Activated T-helper 1 cell treated with anti-CD3 and anti-CD28 coated beads, Interleukin-2, amount 50 U/mL, for 16 hours (primary cell): ENCODE measurements at places on chromosomes 5 and 9.

DNA sequence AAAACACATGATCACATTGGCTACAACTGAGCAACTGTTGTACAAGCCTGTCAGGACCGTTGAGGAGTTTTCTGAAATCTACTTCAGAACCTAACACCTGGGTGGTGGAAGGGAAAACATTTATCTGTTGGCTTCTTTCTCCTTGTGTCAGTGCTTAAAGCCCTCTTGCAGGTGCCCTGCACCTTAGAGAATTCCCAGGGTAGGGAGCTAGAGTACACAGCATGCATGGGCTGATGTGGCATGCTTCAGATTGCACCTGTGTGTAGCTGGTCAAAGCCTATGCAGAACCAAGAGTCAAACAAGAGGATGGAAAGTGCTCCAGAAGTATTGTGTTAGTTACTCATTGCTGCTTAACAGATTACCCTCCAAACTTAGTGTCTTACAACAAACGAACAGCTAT lies 33.6 kb upstream of the ZBED3 start:
- DNase-seq = no peak

DNA sequence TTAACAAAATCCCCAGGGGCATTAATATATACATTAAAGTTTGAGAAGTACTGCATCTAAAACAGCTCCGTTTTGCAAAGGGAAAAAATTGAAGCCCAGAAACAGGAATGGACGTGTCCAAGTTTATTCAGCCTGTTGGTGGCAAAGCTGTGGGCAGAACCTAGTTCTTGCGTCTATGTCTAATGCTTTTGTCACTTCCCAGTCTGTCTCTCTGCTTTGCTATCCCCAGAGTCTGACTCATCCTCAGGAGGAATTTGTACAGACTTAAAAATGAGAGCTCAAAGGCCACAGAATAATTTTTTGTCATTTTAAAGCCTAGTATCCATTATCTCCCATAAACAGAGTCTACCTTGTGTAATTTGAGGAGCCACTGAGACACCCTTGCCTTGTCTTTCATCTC lies 330.9 kb upstream of the GRIA1 start:
- no peak for DNase-seq

- no peak for DNase-seq
Measured at GRCh38 chr9:111030492-111030891, 7.8 kb downstream of the LPAR1 start.

DNA sequence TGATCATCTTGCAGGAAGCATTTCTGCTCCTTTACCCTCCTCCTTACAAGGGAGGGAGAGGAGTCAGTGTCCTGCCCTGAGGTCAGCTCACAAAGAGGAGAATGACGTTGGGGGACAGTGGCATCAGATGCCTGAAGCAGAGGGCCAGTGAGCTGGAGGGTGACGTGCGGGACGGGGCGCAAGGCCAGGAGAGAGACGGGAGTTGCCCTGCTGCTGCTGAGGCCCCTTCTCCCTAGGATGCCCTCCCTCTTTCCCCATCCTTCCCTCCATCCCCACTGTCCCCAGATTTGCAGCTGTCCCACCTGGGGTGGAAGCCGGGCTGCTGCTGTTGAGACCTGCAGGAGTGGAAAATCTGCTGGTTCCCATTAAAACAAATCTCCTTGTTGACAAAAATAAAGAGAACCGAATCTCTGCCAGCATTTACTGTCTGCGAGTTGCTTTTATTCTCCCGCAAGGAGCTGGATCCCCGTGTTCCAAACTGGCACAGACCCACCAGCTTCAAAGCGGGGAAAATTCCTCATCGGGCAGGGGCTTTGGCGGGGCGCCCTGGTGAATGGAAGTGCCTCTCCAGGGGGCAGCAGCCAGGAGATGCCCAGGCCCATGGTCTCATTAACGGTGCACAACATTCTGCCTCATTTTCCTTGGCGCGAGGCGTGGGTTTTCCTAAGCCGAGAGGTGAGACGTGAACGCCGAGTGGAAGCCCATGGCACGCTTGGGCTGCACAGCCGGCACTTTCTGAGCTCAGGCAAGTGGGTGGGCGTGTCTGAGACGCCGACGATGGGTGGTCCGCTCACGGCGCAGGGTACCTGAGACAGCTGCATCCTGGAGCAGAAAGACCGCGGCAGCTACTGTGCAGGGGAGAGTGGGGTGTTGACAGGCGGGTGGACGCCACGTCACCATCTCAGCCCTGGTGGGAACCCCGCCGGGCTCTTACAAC lies 13.9 kb upstream of the COL5A1 start:
- DNase-seq = no peak

DNA sequence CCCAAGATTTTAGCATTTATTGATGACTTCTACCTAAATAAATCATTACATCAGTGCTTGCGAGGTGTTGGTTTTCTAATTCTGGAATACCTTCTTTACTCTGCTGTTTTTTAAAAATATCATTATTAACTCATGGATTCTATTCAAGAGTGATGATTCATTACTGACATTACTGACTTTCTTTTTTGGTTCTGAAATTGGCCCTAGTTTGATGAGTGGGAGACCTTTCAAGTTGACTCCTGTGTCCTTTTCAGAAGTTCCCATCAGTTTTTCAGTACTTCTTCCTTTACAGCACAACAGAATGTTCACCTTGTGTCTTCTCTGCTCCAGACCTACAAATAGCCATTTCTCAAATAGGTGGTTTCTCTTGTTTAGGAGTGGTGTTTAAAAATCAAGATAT lies 114.1 kb downstream of the PCSK5 start:
- DNase-seq = no peak

DNA sequence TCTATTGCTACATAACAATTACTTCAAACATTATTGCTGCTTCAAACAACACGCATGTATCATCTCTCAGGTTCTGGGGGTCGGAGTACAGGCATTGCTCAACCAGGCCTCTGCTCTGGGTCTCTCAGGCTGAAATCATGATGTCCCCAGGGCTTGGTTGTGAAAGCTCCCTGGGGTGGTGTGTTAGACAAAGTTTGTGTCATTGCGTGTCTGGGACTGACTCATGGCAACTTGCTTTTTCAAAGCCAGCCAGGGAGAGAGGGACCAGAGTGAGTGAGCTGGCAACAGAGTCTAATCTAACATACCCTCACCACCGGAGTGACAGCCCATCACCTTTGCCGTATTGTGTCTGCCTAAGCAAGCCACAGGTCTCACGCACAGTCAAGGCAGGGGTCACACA lies 259.2 kb upstream of the NFIL3 start:
- no peak for DNase-seq

DNA sequence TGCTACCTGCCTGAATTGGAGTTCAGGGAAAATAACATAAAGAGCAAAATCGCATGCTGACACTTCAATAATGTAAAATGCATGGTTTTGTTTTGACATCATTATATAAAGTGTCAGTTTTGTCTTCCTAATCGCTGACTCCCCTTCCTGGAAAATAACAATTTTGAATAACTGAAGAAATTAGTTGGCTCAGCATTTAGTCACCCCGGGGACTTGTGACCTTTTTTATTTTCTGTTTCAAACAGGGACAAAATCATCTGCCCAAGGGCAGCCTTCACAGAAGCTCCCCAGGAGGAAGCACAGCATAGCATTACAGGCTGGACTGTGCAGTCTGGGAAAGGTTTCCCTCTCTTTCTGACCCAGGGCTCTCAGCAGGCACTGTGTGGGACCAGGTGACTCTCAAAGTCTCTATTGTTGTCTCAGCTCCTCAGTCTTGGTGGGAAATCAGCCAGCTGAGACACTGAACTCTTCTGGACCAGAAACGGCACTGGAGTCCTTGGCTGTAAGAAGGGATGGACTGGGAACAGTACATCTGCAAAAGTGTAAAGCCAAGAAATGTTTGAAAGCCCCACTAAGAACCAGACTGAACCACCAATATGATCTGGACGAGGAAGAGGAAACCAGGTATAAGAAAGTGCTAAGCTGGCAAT lies 671.3 kb upstream of the KLF4 start:
- DNase-seq = no peak

DNA sequence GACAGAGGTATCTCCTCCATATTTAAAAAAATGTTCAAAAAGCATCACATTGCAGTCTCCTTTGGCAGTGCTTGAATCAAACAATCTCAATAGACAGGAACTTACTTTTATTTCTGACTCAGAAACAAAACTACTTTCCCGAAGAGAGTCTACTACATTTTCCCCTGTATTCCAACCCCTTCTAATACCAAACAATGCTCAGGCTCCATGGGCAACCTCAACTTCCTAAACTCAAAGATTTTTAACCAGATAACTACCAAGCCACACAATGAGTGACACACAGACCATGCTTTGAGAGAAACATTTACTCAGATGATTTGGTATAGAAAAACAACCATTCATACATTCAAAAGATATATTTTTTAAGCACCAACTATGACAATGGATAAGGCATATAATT lies 70.5 kb downstream of the APBA1 start:
- DNase-seq = no peak

GRCh38 chr5:141465351-141465750 lies 10.4 kb upstream of the PCDHGC3 start:
- DNase-seq = no peak

GRCh38 chr5:78547731-78548615 lies 100.6 kb downstream of the LHFPL2 start:
- no peak for DNase-seq

GRCh38 chr9:10026443-10026984 lies 586.3 kb downstream of the PTPRD start:
- DNase-seq = no peak

DNA sequence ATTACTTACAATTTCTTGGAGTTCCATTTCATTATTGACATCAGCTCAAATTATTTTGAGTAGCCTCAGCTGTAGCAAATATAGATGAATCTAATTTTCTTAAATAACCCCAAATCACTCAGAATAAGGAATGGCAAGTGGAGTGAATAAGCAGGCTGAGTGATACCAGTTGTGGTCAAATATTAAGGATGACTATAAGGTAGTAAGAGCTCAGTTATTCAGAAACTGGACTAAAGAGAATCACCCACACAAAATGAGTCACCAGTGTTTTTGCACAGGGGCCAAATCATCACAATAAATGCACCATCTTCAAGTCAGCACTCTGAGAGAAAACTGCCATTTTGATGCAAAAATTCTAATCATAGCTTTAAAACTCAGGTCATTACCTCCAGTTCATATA lies 128.9 kb upstream of the TARS1 start:
- no peak for DNase-seq

DNA sequence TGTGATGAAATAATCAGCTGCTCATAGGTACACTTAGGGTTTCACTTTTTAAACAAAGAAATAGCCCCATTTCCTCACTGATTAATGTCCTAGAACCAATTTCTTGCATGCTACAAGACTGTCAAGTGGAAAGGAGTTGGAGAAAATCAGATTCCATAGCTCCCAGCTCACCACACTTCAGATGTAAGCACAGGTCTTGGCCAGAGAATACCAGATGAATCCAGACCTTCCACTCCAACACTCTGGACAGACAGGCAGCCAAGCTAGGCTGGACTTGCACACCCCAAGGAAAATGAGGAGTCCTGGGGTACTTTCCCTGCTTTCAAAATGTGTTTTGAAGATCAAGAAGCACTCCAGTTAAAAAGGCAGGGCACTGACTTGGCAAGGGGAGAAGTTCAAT lies 68.5 kb downstream of the KLHL3 start:
- no peak for DNase-seq

DNA sequence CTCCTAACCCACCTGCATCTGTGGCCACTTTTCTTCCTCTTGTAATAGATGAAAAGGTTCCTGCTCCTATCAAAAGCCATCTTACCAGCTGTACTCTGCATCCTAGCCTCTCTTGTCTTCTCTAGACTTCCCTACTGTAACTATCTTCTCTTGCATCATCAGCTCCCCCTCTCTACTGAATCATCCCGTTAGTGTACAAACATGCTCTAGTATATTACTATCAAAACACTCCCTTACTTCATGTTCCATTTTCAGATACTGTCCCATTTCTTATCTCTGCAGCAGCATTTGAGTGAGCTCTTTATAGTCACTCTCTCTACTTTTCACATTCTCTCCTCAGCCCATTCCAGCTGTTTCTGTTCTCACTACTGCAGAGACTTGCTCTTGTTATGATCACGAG lies 2.8 kb downstream of the SRA1 start:
- DNase-seq = no peak
